ENCODE measurements at places on chromosomes 6 and 20.
A peak's percentile ranks its signal among the peaks of the same experiment; 100 is the strongest.

DNA sequence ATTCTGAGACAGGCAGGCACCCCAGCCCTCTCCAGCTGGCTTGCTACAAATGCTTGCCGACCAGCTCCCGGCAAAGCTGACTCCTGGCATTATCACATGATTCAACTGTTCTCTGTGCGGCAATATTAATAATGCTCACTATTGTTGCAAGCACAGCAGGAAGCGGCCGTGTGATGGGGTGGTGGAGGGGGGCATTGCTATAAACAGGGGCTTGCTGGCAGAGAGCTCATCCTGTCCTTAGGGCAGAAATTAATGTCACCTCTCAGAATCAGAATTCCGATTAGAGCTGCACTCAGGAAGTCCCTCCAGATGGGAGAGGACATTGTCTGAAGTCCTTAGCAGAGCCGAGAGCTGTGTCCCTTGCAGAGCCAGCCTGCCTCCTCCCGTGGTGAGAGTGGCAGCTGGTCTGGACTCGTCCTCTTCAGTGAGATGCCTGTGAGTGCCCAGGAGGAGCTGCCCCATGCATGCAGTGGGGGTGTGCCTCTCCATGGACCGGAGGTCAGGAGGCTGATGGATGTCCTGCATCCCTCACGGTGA, 162.5 kb downstream of the CDH4 start:
- peak; percentile 78 for DNase-seq

DNA sequence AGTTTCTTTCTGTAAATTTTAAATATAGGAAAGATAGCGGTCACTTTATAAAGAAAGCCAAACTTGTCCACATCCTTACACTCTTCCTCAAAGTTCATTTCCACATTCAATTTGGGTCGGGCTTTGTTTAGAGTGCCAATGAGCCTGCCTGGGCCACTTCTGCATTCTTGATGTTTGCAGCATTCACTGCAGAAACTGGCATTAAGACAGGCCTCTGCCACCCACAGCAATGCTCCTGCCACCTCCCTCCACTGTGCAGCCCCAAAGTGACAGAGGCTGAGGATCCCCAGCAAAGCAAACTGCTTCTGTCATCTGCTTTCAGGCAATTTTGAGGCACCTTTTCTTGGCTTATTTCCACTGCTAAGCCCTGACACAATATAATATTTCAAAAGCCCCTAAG, 61.2 kb downstream of the TNFAIP3 start:
- no peak for DNase-seq

DNA sequence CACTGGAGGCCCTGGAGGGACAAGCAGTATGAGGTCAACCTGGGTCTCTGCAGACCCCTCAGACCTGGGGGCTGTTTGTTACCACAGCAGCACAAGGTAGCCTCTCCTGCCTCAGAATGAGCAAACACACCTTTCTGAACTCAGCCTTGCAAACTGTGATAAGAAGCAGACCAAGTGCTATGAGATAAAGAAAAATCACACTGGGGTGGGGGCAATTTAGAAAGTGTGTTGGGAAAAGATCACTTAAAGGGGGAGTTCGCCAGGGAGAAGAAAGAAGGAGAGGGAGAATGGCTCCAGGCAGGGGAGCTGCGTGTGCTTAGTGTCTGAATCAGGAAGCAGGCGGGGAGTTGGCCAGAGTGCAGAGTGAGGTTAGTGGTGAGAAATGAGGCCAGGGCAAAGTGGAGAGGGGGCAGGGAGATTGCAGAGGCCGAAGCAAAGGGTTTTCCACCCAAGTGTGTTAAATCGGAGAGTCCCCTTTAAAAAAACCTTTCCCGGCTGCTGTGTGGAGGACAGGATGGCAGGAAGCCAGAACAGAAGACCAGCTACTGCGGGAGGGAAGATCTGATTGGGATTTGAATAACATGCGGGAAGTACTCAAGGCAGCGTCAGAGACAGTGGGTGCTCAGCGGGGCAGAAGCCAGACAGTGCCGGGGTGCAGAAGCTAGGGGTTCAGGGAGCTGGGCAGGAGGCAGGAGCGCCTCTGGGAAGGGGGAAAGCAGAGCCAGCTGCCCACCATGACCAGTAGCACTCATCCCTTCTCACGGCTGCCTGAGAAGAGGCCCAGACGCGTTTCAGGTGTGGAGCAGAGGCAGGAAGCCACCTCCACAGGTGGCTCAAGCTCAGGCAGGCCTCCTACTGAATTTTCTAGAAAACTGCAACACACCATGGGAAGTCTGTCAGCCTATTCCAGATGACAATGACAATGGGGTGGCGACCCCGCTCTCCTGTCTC, 9.0 kb downstream of the ADA start:
- DNase-seq, result peak; percentile 75

DNA sequence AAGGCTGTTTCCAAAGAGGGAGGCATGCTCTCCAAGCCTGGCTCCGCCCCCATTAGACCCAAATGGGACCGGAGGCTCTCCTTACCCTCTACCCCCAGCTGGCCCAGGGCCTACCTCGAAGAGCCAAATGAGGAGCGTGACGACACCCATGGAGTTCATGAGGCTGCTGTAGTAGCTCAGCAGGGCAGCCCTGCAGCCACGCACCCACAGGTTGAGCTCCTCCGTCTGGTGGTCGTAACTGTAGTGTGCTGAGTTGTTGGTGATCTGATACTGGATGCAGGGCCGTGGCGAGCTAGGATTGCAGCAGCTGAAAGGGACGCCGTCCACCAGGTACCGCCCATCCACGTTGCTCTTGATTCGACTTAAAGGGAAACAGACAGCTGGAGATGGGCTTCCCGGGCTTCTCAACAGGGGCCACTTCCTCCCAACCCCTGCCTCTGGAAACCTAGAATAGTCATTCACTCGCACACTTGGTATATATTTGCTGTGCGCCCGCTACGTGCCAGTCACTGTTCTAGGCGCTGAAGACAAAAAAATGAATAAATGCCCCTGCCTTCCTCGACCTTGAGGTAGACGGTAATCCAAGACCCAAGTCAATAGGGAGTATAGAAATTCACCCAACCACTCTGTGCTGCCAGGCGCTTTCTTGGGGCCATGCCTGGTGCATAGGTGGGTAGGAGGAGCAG, 18.0 kb downstream of the PRPH2 start:
- DNase-seq, result peak; percentile 6

- no peak for DNase-seq
Observed at GRCh38 chr6:154791556-154792317, 58.5 kb downstream of the SCAF8 start.

- DNase-seq, result peak; percentile 29
Observed at GRCh38 chr6:32752580-32752979, 10.8 kb downstream of the HLA-DQB2 start.

DNA sequence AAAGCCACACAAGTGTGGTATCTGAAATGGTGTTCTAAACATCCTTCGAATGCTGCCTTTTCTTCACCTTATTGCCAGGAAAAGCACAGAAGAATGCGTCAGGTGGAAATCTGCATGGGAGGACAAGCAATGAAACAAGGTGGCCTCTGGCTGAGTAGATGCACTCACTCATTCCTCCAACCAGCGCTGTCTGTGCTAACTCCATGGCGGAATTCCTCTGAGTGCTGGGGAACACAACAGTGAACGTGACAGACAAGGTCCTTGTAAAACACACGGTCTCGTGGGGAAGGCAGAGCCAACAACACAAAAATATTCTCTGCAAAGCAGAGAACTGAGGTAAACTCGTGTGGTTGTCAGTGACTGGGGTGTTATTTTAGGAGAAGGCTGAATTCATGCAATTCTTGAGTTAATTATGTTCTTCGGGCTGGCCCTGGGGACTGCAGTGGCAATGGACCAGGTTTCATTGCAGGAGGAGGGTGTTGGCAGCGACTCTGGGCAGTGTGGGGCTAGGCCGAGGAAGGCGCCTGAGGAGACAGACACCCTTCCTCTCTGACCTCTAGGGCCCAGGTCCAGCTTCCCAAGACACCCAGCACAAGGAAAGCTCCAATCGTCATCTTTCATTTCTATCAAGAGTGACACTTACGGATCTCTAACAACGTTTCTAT, 339.7 kb downstream of the PRKN start:
- DNase-seq, result no peak

DNA sequence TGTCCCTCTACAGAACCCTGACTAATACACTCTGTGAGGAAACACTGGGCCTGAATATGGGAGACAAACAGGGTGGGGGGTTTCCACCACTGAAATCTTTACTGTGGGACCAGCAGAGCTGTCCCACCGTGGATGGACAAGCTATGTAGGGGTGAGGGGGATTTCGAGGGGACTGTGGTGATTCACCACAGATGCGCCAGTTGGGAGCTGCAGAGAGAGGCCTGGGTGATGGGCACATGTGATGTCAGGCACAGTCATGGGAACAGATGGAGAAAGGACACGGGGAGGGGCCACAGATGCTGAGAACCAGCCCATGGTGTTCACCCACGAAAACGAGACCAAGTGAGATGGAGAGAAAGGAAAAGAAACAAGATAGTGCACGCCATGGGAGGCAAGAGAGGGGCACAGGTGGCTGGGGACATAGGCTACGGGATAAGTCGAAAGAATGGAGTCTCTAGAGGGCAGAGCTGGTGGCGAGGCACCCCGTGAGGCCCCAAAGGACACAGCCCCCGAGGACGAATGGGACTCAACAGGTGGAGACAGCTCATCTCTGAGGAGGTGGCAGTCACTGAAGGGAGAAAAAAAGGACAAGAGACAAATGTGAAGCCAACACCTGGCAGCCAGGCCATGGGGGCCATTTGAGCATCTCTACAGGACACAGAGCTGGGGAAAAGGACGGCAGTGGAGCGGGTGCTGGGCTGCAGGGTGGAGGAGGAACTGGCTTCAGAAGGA, 10.5 kb upstream of the RAMACL start:
- no peak for DNase-seq

GRCh38 chr20:38344107-38344701, 2.1 kb upstream of the LBP start:
- DNase-seq, result no peak

- no peak for DNase-seq
Observed at GRCh38 chr6:126396131-126396530, 56.2 kb downstream of the CENPW start.

- DNase-seq, result peak; percentile 54
Observed at GRCh38 chr6:32974016-32974333, 5.6 kb downstream of the BRD2 start.

DNA sequence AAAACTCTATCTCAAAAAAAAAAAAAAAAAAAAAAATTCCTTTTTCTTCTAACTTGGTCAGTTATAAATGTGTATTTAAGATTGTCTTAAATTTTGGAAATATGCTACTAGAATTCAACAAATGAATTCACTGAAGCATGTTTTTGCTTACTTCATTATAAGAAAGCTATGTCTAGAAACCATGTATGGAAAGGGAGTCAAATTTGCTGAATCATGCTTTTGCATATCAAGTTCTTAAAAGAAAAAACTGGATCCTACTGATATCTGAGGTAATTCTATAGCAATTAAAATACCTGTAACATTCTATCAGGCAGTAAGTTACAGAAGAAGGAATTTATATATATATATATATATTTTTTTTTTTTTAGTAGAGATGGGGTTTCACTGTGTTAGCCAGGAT, 27.7 kb downstream of the AKIRIN2 start:
- DNase-seq, result no peak

GRCh38 chr20:17971300-17972013, 2.6 kb downstream of the MGME1 start:
- peak; percentile 63 for DNase-seq

- no peak for DNase-seq
Observed at GRCh38 chr20:49712118-49712517, 1.6 kb downstream of the B4GALT5 start.

GRCh38 chr20:63282946-63283345, 10.0 kb upstream of the COL20A1 start:
- no peak for DNase-seq

- no peak for DNase-seq
Observed at GRCh38 chr6:157536223-157536545, 155.2 kb downstream of the ZDHHC14 start.

DNA sequence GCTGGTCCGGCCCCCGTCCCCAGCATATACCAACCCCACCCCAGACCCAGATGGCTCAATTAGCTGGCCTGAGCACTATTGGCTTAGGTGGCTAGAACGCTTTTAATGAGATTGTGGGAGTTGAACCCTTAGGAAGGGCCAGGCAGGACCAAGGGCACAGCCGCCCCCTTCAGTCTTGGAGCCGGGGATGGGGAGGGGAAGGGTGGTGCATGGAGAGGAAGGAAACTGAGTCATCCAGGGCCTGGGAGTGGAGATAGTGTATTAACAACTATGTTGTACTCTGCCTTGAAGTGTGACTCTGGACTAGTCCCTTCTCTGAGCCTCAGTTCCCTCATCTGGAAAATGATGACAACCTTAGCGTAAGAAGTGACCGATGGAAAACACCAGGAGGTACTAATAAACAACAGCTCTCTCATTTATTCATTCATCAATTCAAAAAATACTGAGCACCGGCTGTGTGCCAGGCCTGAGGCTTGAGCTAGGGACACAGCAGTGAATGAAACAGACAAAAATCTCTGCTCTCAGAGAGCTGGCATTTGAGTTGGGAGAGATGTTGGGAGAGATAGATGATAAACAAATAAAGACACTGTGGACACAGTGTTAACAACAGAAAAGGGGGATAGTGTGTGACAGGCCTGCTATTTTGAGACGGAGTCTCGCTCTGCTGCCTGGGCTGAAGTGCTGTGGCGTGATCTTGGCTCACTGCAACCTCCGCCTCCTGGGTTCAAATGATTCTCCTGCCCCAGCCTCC, 11.5 kb downstream of the PEDS1 start:
- DNase-seq, result no peak

DNA sequence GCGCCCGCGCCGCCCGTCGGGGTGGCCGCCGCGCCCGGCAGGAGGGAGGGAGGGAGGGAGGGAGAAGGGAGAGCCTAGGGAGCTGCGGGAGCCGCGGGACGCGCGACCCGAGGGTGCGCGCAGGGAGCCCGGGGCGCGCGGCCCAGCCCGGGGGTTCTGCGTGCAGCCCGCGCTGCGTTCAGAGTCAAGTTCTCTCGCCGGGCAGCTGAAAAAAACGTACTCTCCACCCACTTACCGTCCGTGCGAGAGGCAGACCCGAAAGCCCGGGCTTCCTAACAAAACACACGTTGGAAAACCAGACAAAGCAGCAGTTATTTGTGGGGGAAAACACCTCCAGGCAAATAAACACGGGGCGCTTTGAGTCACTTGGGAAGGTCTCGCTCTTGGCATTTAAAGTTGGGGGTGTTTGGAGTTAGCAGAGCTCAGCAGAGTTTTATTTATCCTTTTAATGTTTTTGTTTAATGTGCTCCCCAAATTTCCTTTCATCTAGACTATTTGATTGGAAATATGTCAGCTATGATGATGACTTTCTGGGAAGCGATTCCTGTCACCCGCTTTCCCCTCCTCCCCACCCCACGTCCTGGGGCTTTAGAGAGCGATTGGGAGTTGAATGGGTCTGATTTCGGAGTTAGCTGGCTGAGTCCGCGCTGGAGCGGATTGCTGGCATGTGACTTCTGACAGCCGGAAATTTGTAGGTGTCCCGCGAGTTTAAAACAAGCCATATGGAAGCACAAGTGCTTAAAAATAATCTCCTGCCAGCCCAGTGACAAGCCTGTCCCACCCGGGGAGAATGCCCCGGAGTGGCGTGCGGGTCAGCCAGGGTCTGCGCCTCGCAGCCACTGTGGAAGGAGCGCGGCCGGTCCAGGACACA, 1.1 kb downstream of the ESR1 start:
- peak; percentile 44 for DNase-seq

- no peak for DNase-seq
Observed at GRCh38 chr20:48716086-48716485, 111.7 kb downstream of the PREX1 start.
